ENCODE measurements at places on chromosomes 7 and 10. TPM values are rescaled to one million over a fixed set of nuclear protein-coding genes. Genes with fewer than 3 reads are reported as not detected.
A peak's percentile ranks its signal among the peaks of the same experiment; 100 is the strongest.

GRCh38 chr10:7610651-7611389 is 55.9 kb downstream of the ITIH5 start:
- DNase-seq, result no peak

The COL13A1 gene
- total RNA-seq, result 2.3 TPM

The CCL24 gene
- total RNA-seq, result not detected

GRCh38 chr7:48786951-48787350 is 137.4 kb upstream of the CDC14C start:
- DNase-seq, result no peak

- no peak for DNase-seq
These were observed 321.4 kb downstream of the CDK14 start for GRCh38 chr7:90917539-90917938.

The CDH23 gene
- 28.5 TPM for total RNA-seq

DNA sequence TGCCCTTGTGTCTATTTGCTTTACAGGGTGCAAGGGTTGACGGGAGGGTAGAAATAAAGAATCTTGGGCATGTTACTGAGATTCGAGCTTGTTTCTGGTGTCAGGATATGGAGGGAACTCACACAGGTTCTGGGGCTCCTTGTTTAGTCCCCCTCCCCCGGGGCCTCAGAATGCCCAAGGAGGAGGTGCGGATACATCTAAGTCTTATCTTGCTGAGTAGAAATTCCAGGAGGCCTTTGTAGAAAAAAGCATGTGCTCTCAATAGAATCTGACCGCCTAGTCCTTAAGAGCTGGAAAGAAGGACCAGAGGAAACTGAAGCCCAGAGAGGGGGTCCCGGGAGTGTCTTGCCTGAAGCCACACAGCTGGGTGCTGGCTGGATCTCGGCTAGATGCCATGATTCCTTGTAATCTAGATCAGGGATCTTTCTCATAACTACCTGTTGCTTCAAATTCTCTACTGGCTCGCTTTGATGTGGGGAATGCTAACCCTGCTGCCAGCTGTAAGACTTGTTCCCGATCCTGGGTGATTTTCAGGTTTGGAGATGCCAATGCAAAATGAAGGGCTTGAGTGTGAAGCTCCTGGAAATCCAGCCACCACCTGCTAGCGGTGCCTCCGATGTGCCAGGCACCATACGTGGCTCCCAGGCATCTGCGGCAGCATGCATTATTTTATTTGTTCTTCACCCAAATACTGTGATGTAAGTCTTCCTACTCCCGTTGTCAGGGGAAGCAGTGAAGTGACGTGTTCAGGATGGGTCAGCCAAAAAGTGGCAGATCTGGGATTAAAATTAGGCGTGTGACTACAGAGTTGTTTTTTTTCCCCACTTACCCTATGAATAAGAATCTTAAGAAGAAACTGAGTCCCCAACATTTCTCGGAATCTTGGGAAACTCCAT is 226.0 kb downstream of the TCF7L2 start:
- DNase-seq, result no peak

GRCh38 chr10:60817398-60817805 is 39.1 kb downstream of the CDK1 start:
- peak; percentile 8 for DNase-seq

The GPR26 gene
- total RNA-seq, result not detected

DNA sequence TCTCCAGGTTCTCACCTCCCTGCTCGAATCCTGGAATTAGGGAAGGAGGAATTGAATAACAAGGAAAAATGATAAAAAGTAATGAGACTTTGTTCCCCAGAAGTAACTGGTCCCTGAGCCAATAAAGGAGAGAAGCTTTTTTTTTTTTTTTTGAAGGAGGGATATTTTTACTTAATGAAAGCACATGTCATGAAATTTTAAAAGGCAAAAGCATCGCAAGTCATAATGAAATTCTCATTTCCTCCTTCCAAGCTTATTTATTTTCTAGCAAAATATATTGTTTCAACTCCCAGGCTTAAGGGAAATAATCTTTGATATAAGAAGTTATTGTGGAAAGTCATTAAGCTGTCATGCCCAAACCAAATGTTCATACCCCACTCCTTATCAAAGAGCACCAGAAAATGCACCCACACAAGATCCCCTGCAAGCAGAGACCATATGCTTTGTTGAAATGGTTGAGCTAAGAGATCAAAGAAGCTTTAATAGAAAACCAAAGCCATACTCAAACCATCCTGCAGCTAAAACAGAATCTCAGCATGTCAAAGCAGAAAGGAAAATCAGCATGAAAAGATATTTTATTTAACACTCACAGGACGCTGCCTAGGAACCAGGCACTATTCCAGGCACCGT is 16.7 kb upstream of the ABCC2 start:
- no peak for DNase-seq

- no peak for DNase-seq
These were observed 81.1 kb downstream of the NRP1 start for GRCh38 chr10:33253411-33253810.

DNA sequence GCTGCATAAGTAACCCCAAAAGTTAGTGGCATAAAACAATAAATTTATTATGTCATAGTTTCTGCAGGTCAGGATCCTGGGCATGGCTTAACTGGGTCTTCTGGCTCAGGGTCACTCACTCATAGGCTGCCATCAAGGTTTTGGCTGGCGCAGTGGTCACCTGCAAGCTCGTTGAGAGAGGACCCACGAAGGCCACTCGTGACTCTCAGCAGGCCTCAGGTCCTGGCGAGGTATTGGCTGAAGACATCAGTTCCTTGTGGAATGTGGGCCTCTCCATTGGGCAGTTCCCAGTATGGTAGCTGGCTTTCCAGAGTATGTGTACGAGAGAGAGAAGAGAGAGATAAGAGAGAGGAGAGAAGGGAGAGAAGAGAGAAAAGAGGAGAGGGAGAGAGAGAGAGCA is 138.3 kb upstream of the KLF14 start:
- no peak for DNase-seq

DNA sequence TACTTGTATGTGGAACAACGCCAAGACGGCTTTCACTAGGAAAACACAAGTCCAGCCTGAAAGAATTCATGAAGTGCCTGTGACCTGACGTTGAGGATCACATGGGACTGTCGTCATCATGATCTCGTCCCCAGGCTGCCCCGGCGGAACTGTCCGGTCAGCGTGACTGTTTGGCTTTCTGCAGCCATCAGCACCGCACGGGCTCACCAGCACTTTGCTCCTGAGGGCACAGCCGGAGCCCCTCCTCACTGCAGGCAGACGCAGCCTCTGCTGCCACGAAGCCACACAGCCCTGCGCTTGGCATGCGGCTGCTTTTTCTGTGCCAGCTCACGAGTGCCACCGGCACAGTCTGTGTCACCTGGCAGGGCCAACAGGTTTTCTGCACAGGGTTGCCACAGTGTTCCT is 9.4 kb upstream of the GET4 start:
- peak; percentile 47 for DNase-seq

DNA sequence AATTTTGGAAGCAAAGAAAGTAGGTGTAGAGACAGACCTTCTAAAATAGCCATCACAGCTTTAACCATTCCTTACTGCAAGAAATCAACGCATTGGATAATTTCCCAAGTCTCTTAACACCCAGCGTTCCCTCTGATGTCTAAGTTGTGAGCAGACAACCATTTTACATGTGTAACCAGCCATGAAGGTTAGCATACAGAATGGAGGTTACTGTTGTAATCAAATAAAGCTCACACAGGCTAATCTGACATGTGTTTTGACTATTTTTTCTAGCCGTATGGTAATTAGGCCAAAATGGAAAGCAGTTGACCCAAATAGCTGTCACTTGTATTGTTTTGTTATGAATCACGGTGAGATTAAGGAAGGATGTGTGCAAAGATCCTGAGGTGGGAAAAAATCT is 336.4 kb downstream of the RNLS start:
- DNase-seq, result no peak

- DNase-seq, result no peak
These were observed 44.9 kb downstream of the SEM1 start for GRCh38 chr7:96664793-96665192.

GRCh38 chr7:20330928-20331909 is 519 bp downstream of the ITGB8 start:
- peak; percentile 56 for DNase-seq

- DNase-seq, result no peak
These were observed 96.4 kb downstream of the CUX1 start for GRCh38 chr7:101913851-101914250.

DNA sequence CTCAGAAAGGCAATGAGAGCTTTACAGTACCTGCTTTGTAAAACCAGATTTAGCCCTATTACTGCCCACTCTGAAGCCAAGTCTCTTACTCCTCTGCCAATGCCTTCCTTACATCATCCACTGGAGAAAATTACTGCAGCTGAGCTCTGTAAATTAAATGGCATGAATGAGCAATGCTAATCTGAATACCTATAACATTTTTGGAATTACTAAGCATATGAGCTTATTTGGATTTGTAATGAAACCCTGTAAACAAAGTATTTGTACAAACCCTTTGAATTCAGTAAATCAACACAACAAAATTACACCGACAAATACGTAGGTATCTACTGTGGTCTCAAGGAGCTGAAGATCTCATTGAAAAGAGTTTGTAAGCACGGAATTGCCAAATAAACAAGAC is 12.1 kb upstream of the CCNY start:
- DNase-seq, result no peak

- no peak for DNase-seq
These were observed 45.3 kb downstream of the GRID2IP start for GRCh38 chr7:6505685-6506559.

DNA sequence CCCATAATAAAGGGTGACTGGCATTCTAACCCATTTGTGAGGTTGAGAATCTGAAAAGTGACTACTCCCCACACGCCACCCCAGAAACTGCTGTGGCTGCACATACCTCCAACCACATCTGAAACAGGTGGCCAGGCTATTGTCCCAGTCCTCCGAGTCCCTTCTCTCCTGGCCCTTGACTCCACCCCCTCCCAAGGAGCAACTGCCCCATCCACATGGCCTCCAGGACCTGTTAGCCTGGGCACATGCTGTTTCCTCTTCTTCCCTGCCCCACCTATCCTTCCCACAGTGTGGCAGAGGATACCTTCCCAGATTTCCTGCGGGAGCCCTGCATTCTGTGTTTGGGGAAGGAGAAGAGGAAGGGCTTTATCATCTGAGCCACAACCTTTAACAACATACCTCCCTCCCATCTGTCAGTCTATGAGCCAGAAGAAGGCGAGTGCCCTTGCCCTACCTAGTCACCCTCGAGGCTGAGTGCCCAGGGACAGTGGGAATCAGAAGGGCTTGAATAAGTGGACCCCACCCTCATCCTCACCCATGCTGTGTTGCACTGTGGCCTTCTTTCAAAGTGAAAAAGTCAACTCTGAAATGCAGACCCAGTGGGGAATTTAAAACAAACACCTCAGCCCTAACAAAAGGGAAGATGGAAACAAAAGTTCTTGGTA is 11.9 kb downstream of the STEAP1B start:
- no peak for DNase-seq

DNA sequence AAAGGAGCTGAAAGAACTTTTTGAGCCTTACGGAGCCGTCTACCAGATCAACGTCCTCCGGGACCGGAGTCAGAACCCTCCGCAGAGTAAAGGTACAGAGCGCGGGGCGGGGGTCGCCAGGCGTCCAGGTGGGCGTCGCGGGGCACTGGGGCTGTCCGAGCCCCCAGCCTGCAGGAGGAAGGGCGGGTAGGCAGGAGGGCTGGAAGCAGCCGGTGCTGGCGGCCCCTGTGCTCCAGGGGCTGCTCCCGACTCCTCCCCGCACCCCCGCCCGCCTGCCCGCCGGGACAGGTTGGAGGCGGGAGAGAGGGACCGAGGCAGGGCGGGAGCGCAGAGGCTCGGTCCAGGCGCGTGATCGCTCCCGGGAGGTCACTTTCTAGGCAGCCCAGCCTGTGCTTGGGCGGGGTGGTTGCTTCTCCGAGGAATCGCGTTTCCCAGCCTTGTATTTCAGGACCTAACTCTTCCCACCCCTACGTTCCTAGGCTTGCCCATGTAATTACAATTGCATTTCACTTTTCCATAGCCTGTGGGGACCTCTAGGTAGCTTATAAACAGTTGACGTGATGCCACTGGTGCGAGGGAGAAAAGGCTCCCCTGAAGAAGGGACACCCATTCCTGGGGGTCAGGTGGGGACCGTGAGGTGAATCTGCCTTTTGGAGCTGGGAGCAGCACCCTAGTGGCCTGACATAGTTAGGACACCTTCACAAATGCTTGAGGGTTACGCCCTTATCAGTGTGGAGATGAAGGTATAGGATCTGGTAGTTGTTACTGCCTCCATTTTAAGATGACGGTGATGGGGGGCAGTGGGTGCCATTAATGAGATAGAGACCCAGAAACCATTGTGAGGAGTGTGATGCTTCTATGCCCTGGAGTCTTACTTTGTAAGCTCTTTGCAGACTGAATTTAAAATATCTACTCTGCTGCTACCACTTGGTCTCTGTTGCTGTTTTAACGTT is 148.2 kb downstream of the CELF2 start:
- no peak for DNase-seq

- no peak for DNase-seq
These were observed 7.3 kb downstream of the SEPHS1 start for GRCh38 chr10:13340626-13341376.

The PRLHR gene
- not detected for total RNA-seq

- DNase-seq, result no peak
These were observed 31.3 kb downstream of the CHST3 start for GRCh38 chr10:71995449-71995848.

- no peak for DNase-seq
These were observed 375 bp upstream of the CHN2 start for GRCh38 chr7:29194206-29194593.

GRCh38 chr10:98226508-98227144 is 41.4 kb downstream of the LOXL4 start:
- DNase-seq, result no peak

The CFAP46 gene
- total RNA-seq, result 0.33 TPM

DNA sequence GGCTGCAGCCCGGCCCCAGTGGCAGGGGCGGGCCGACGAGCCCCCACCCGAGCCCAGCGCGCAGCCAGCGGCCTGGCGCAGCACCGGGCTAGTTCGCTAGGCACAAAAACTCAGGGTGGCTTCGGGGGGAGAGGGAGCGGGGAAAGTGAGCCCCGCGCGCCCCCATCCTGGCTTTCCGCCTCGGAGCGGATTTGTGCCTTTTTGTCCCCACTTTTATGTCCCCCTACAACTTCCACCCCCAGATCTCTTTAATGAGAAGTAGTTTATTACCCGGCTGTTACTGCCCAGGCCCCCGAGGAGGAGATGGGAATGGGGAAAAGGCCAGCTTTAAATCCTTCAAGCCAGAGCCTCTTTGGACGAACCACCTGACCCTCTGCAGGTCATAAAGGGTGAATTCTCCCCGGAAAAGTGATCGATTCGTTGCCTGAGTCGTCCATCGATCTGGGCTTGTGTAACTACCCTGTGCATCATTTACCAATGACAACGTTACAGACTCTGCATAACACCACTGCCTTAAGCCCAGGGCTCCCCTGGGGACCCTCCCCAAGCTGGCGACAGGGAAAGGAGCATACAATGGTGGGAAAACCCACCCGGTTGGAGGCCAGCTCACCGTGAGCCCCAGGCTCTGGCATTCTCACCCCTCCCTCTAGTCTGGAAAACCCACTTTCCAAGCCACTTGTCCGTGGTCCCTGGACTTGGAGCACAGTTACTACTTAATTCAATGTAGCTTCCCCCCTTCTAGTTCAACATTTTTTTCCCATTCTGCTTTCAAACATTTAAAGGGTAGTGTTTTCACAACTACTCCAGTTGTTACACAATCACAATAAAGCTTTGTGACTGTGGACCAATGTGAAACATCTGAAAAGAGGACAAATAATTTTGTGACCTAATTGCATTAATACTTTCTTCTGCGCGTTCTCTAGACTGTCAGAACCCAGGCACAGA is 748 bp upstream of the SH3PXD2A start:
- no peak for DNase-seq
